ENCODE measurements at places on chromosomes 7 and 10. TPM values are rescaled to one million over a fixed set of nuclear protein-coding genes. Genes with fewer than 3 reads are reported as not detected.

- DNase-seq = no peak
Observed at GRCh38 chr7:80039251-80039884, 95.3 kb upstream of the GNAI1 start.

Gene CYP3A4
- not detected for total RNA-seq

Gene NFE2L3
- 53.7 TPM for total RNA-seq

Gene CYP26C1
- not detected for total RNA-seq

Gene TRUB1
- total RNA-seq = 23.3 TPM

DNA sequence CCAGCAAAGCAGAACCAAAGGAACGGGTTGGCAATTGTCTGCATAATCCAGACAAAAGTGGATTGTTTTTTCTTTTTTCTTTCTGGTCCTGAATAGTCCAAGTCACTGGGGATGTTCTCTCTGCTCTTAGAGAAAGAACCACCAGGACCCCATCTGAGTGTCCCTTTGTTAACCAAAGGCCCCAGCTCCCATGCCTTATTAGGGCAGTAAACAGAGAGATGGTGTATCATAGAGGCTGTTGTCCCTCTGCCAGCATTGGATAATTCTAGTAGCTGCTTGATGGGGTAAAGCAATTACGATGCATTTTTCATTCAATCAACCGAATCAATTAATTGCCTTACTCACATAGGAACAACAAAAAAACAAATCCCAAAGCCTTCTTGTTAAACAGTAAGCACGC is 213.0 kb downstream of the BUB3 start:
- DNase-seq = no peak

- DNase-seq = peak; percentile 84
Observed at GRCh38 chr10:101830322-101831168, 12.3 kb upstream of the OGA start.

- DNase-seq = no peak
Observed at GRCh38 chr10:74233281-74233680, 82.3 kb downstream of the ADK start.

GRCh38 chr10:123518765-123519164 is 147.4 kb upstream of the GPR26 start:
- DNase-seq = no peak

Gene LRRC17
- total RNA-seq = 54.3 TPM

GRCh38 chr7:155942226-155942950 is 130.1 kb upstream of the SHH start:
- no peak for DNase-seq

GRCh38 chr10:22609719-22610465 is 104.5 kb downstream of the PIP4K2A start:
- no peak for DNase-seq

Gene CFAP58
- total RNA-seq = 0.49 TPM

GRCh38 chr10:75461672-75462649 is 30.5 kb downstream of the LRMDA start:
- DNase-seq = no peak

GRCh38 chr10:104090611-104091010 is 4.9 kb upstream of the COL17A1 start:
- DNase-seq = no peak

GRCh38 chr7:137668404-137668803 is 178.4 kb downstream of the DGKI start:
- DNase-seq = no peak

Gene COL28A1
- not detected for total RNA-seq

DNA sequence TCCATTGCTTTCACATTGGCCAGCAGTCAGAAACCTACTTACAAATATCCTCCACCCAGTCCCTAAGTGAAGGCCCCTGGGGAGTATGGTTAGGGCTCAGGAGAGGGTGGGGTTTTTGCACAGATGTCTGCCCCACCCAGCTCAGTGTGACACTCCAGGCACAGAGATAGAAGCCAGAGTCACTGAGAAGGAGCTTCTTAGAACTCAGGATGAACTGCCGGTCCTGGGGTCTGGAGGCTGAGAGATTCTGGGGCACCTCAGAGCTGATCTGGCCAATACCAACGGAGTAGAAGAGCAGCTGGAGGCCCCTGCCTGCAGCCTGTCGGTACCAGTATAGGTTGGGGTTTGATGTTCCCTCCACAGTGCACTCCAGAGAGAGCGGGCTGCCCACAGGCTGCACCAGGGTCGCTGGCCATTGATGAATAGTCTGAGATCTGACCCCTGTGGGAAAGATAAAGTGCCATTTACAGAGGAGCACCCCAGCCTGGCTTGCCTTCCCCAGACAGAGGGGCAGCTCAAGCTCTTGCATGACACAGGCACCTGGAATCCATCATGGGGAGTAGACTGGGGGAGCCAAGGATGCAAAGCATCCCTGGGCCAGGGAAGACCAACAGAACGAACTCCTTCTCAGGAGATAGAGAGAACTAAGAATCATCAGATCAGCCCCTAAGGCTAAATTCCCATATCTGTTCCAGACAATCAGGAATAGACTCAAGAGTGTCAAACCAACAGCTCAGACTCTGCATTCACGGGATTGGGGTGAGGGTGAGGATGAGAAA is 41.9 kb downstream of the PRSS2 start:
- DNase-seq = peak; percentile 8

DNA sequence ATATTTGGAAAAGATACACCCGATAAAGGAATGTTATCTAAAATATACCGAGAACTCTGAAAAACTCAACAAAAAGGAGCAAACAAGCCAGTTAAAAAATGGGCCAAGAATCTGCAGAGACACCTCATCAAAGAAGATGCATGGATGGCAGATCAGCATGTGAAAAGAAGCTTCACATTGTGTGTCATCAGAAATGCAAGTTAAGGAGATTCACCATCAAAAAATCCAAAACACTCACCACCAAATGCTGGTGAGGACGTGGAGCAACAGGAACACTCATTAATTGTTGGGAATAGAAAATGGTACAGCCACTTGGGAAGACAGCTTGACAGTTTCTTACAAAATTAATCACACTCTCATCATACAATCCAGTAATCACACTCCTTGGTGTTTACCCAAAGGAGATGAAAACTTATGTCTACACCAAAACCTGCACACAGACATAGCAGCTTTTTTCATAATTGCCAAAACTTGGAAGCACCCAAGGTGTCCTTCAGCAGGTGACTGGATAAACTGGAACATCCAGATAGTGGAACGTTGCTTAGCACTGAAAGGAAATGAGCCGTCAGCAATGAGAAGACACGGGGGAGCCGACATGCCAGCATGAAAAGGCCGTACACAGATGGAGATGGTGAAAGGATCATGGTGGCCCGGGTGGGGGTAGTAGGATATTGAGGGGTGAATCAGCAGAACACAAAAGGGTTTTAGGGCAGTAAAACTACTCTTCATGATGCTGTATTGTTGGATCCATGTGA is 27.9 kb upstream of the PWWP2B start:
- DNase-seq = no peak

DNA sequence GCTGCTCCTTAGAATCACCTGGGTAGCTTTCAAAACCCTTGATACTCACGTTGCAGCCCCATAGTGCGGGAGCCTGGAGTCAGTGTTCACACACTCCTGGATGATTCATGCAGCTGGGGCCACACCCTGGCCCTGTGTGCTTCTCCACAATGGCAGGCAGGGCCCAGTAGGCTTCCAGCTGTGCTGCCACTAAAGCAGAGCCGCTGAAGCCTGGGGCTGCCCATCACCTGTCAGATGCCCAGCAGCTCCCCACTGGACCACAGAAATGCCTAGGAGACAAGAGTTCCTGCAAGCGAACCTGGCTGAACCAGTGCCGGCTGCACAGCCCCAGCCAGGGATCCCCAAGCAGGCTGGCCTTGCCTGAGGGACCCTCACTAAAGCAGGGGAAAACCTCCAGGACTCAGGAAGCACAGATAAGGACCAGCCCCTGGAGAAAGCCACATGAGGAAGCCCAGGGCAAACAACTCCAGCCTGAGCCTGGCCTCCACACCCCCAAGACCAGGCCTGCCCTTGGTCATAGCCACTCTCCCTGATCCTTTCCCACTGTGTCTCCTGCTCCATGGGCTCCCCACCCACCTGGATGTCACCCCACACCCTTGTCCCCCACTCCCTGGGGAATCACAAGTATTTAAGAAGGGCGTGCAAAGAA is 111.9 kb downstream of the GRID1 start:
- no peak for DNase-seq

DNA sequence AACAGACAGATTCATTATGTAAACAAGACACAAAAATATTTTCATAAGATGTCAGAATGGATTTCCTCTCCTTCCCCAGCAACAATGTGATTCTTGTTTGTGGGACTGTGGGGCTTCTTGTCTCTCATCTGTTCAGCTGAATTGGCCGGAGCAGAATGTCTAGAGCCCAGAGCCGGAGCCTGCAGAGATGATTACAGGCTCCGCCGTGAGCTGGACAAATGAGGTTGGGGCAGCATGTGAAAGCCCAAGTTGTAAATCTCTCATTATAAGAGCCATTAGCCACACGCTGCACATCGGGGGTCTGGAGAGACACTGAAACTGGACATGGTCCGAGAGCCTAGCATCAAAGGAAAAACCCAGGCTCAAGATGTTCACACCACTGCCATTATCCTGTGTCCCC is 137.0 kb upstream of the ADAM12 start:
- DNase-seq = no peak

- no peak for DNase-seq
Observed at GRCh38 chr7:80869821-80870751, 48.8 kb downstream of the SEMA3C start.

Gene CPN1
- not detected for total RNA-seq

Measured in RPMI7951 (cell line).